ENCODE measurements at places on chromosomes 3 and 15.

DNA sequence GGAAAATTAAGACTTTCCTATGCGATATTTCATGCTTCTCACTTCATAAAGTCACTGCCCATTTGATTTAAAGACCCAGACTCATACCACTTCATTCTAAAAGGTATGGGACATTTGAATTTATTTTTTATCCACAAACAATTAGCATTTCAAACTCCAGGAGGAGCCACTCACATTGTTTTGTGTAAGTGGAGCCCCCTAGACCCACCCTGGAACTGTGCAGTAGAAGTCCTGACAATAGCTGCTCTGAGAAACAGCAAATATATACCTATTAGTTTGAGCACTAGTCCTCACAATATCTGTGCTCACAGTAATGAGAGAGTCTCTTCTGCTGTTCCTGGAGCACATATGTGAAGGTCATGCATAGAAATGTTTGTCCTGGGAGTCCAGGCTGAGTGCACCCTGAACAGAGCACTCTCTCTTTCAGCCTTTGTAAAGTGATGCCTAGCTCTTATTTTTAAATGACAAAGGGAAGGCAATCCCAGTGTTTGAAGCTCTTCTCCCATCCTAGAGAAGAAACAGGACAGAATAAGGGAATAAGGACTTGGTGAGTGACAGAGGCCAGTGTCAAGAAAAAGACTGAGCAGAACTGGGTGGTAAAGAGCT is 127.5 kb upstream of the STRIT1 start:
- no peak for DNase-seq

GRCh38 chr15:28967066-28967465 is 81.3 kb downstream of the APBA2 start:
- DNase-seq: no peak

DNA sequence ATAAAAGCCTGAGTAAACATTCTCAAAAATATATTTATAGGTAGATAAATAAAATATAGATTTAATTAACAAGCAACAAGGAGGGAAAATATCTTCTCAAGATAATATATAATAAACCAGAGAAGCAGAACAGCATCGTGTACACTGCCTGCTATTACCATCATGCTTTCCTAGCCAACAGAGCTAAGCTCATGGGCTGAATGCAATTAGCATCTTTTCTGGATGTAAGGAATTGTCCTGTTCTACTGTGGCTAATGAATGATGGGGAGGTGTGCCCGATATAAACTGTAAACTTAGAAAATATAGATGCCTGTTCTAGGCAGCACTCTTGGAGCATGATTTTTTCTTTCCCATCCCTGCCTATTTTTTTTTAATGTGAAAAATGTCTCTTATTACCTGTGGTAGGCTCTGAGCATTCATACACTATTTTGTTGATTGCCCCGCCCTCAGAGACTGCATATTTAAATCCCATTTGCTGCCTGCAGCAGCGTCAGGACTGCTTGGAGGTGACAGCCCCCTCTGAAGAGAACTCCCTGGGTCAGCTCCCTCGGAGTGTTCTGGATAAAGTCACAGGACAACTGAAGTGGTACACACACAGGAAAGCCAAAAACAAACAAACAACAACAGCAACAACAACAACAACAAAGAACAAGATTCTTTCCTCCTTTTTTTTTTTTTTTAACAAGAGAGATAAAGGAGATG is 312.3 kb downstream of the SATB1 start:
- no peak for DNase-seq

- DNase-seq: no peak
Observed at GRCh38 chr3:71930056-71930991, 145.4 kb upstream of the PROK2 start.

DNA sequence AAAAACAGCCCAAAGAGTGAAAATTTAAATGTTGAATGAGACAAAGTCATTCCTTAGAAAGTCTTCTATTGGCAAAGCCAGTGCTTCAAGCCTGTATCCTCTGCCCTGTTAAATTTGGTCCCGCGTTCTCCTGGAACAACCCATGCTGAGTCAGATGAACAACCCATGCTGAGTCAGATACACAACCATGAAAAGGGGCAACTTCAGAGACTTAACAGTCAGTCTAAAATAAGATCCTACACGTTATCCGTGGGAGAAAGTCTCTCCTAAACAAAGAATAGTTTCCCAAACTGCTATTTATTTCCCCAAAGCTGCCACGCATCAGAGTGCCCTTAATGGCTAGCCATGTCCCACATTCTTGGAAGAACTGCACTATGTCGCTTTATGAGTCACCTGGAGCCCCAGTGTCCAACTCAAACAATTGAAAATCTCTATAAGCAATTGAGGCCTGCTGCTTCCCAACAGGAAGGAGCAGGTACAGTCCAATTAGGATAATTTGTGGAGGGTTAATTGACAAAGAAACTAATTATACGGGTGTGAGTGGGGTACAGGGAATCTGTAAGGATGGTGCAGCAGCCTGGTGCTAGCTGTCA is 66.1 kb downstream of the WHAMM start:
- no peak for DNase-seq

DNA sequence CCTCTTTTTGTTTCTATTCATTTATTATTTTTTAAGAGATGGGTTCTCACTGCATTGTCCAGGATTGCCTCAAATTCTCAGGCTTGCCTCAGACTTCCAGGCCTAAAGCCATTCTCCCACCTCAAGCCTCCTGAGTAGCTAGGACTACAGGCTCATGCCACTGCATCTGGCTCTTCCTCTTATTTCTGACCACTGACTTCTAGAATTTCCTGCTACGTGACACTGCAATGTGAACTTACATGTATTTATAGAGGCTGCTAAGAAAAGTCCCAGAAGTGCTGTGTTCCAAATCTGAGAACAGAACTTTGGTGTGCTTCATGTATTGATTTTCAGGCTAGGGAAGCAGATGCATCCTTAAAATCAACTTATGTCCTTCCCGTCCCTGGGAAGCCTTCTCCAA is 407.4 kb downstream of the RSL24D1 start:
- DNase-seq: no peak

DNA sequence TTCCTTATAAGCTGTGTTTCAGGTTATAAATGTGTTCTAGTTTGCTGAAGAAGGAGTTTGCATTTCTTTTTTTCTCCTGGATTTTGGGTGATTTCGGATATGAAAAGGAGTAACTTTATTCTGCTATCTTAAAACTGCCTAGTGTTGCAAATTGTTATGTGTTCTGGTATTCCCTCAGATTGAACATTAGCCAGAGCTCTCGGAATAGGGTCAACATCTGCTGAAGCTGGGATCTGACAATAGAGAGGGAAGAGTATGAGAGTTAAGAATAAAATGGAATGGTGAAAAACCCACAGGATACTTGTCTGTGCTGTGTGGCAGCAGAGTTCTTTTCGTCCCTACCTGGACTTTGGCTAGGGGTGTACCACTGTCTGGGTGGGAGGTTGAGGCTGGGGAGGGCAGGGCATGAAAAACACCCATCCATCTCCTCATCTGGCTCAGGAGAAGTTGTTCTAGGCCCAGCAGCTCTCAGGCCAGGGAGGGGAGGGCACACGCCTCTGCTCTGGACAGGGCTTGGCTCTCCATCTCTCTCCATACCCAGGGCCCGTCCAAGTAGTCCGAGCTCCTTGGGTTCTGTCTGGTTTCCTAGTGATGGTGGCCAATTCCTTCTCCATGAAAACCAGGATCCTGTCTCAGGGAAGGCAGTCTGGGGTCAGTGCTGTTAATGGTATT is 13.2 kb downstream of the SPSB4 start:
- DNase-seq: no peak

- DNase-seq: peak; percentile 59
Observed at GRCh38 chr3:46245146-46245545, 2.9 kb downstream of the CCR3 start.

- DNase-seq: no peak
Observed at GRCh38 chr3:123781571-123782275, 102.4 kb downstream of the MYLK start.

- DNase-seq: no peak
Observed at GRCh38 chr3:116947809-116948208, 238.2 kb downstream of the TUSC7 start.

DNA sequence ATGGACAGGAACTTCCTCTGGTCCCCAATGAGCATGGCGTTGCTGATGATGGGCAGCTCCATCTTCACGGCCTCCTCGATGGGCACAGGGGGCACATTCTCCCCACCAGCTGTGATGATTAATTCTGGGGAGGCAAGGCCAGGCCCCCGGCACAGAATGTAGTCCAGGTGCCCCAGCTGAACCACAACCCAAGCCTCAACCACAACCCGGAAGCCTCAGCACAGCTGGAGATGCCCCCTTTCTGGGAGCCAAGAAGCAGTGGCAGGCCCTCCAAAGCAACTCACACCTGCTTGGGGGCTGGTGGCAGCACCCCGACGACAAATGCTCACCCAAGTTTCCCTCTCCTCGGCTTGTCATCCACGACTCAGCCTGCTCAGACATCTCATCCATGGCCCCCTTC is 25.2 kb downstream of the IDH3A start:
- peak; percentile 27 for DNase-seq

GRCh38 chr3:59318881-59319280 is 269.1 kb upstream of the CFAP20DC start:
- no peak for DNase-seq
